Esophagus muscularis mucosa (tissue), 4 donors: ENCODE measurements at places on chromosomes 11 and 22. TPM values are rescaled to one million over a fixed set of nuclear protein-coding genes. Genes with fewer than 3 reads are reported as not detected.

The FOLR3 gene
- 0.83 TPM for total RNA-seq

The TRIM64C gene
- total RNA-seq: not detected

- H3K27ac ChIP-seq: no peak overlapping the region
- no peaks in the 10 kb centered on the region for H3K36me3 ChIP-seq
- no peaks in the 10 kb centered on the region for H3K27me3 ChIP-seq
- no peaks in the 10 kb centered on the region for H3K4me1 ChIP-seq
Measured at GRCh38 chr11:122375687-122376399, 259.8 kb upstream of the BLID start.

The TMEM41B gene
- total RNA-seq: 18.7 TPM

The CCDC81 gene
- total RNA-seq: 0.50 TPM

The SYT12 gene
- total RNA-seq: 0.13 TPM

DNA sequence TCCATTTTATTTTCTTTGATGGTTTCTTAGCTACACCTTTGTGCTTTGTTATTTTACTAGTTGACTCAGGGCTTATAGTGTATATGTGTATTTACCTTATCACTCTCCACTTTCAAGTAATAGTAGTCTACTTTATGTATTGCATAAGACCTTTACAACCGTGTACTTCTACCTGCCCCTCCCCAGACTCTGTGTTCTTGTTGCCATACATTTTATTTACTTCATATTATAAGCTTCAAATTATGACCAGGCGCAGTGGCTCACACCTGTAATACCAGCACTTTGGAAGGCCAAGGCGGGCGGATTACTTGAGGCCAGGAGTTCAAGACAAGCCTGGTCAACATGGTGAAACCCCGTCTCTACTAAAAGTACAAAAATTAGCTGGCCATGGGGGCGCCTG is 28.2 kb upstream of the CTSD start:
- H3K4me3 ChIP-seq: no peak overlapping the region
- no peaks in the 10 kb centered on the region for H3K36me3 ChIP-seq
- no peaks in the 10 kb centered on the region for H3K4me1 ChIP-seq
- H3K27me3 ChIP-seq: no peaks in the 10 kb centered on the region

The GLYATL2 gene
- total RNA-seq: not detected

GRCh38 chr11:95608093-95608492 is 181.5 kb downstream of the FAM76B start:
- no peaks in the 10 kb centered on the region for H3K36me3 ChIP-seq
- no peak for DNase-seq
- H3K4me1 ChIP-seq: no peaks in the 10 kb centered on the region
- no peaks in the 10 kb centered on the region for H3K27me3 ChIP-seq
- H3K27ac ChIP-seq: no peak overlapping the region

GRCh38 chr11:27209562-27210005 is 153.4 kb downstream of the CCDC34 start:
- no peak for DNase-seq
- H3K36me3 ChIP-seq: no peaks in the 10 kb centered on the region
- no peaks in the 10 kb centered on the region for H3K27me3 ChIP-seq
- H3K27ac ChIP-seq: no peak overlapping the region
- H3K4me3 ChIP-seq: no peak overlapping the region

The SPI1 gene
- 34.6 TPM for total RNA-seq

GRCh38 chr11:7512525-7513233 is 1.1 kb upstream of the PPFIBP2 start:
- H3K27ac ChIP-seq: peak overlapping the region; percentile 77
- peak; percentile 97 for DNase-seq
- no peaks in the 10 kb centered on the region for H3K27me3 ChIP-seq
- no peaks in the 10 kb centered on the region for H3K36me3 ChIP-seq

The CLMP gene
- total RNA-seq: 210 TPM

The CEND1 gene
- total RNA-seq: 0.42 TPM

- no peaks in the 10 kb centered on the region for H3K36me3 ChIP-seq
- peaks cover 13% of the 10 kb centered on the region for H3K27me3 ChIP-seq
- DNase-seq: no peak
- no peak overlapping the region for H3K27ac ChIP-seq
Measured at GRCh38 chr11:15006139-15006759, 34.1 kb upstream of the CALCA start.

DNA sequence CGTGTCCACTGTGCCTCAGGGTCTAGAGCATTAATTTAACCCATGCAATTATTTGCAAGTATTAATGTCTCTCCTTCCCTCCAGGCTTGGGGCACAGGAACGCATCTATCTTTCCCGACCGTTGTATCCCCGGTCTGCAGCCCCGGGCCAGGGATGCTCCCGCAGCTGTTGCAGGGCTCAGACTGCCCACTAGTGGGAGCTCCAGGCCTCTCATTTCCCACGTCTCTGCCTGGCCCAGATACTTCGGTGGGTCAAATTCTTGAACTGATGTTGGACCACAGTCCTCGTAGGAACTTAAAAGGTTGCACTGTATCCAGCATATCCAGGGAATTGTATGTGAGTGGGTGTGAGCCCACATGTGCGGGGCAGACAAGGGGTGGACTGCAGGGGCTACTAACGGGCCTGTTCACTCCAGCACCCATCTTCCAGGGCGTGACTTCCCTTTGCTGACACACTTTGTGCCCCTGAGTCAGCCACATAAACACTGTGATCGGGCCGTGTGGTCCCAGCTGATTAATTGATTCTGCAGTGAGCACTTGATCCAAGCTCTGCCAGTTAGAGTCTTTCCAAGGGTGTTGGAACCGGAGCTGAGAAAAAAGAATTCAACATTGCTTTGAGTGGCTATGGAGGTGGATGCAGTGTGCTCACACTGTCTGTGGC is 451.3 kb downstream of the TBC1D22A start:
- no peaks in the 10 kb centered on the region for H3K4me1 ChIP-seq
- DNase-seq: no peak
- no peaks in the 10 kb centered on the region for H3K36me3 ChIP-seq
- H3K4me3 ChIP-seq: no peak overlapping the region

DNA sequence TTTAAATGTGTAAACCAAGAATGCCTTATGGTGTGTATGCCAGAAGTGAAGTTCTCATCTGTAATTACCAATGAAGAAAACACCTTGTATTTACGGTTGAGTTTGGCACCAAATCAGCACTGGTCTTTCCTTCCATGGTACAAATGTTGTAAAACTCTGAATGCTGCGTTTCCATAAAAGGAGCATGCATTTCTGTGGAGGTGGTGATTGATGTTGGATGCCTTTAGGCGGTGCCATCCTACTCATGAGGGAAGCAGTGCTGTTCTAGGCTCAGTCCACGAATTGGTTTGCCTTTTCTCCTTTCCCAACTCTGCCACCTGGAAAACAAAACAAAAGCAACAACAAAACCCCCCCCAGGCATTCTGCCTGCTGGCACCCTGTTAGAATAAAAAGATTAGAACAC is 124.4 kb downstream of the TEAD1 start:
- no peaks in the 10 kb centered on the region for H3K36me3 ChIP-seq
- no peak overlapping the region for H3K4me3 ChIP-seq
- no peak for DNase-seq
- peaks cover 44% of the 10 kb centered on the region for H3K4me1 ChIP-seq
- H3K27me3 ChIP-seq: no peaks in the 10 kb centered on the region
- peak overlapping the region; percentile 50 for H3K27ac ChIP-seq

DNA sequence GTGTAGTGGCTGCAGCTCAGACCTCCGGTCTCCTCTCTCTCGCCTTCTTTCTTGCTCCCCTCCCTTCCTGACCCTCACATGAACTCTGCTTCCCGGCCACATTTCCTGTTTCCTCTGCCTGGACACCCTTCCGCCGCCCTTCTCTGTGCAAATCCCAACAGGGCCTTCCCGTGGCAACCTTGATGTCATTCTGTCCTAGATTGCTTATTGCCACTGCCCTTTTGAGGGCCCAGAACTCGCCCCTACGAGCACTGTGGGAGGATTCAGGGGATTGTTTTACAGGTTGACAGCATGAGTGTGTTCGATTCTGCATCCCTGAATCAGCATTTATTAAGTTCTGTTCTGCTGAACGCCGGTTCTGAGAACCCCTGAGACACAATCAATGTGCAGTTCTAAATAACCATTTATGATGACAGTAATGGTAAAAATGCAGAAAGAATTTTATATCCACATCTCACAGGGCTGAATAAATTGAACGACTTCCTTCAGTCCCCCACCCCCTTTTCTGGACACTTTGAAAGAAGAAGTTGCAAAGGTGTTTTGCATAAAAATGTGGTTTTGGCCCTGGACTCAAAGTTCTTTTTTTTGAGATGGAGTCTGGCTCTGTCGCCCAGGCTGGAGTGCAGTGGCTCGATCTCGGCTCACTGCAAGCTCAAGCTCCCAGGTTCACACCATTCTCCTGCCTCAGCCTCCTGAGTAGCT is 6.4 kb downstream of the BATF2 start:
- H3K4me3 ChIP-seq: peak overlapping the region; percentile 26
- peaks cover 25% of the 10 kb centered on the region for H3K4me1 ChIP-seq
- no peaks in the 10 kb centered on the region for H3K27me3 ChIP-seq
- no peak for DNase-seq
- H3K27ac ChIP-seq: peak overlapping the region; percentile 47

GRCh38 chr11:65575568-65576231 is at the start of gene EHBP1L1:
Gene EHBP1L1, plus strand, starts transcription at chr11:65576053. Its CDS starts 250 bp downstream, at chr11:65576303.
- H3K4me1 ChIP-seq: peaks cover 78% of the 10 kb centered on the region
- no peaks in the 10 kb centered on the region for H3K27me3 ChIP-seq
- peak within 1 kb of the TSS; percentile 97 for H3K27ac ChIP-seq
- peak within 1 kb of the TSS; percentile 94 for H3K4me3 ChIP-seq

DNA sequence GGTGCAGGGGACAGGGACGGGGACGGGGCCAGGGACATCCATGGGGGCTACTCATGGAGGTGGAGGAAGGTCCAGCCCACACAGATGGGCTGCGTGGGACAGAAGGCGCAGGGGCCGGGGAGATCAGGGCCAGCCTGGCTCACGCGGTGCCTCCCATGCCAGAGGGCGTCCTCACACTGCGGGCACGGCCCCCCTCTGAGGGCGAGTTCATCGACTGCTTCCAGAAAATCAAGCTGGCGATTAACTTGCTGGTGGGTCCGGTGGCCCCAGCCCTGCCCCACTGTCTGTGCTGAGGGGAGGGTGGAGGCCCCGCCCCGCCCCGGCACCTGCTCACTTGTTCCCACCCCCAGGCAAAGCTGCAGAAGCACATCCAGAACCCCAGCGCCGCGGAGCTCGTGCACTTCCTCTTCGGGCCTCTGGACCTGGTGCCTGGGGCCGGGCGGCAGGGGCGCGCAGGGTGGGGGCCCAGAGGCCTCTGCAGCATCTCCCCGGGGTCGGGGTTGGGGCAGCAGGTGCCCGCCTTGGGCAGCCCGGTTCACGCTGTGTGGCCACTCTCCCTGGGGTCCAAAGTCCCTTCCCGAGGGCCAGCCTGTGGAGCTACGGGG is 15.8 kb downstream of the EPS8L2 start:
- H3K27me3 ChIP-seq: peaks cover 47% of the 10 kb centered on the region
- no peak overlapping the region for H3K4me3 ChIP-seq
- H3K27ac ChIP-seq: no peak overlapping the region
- H3K36me3 ChIP-seq: no peaks in the 10 kb centered on the region
- peaks cover 40% of the 10 kb centered on the region for H3K4me1 ChIP-seq
- DNase-seq: no peak

DNA sequence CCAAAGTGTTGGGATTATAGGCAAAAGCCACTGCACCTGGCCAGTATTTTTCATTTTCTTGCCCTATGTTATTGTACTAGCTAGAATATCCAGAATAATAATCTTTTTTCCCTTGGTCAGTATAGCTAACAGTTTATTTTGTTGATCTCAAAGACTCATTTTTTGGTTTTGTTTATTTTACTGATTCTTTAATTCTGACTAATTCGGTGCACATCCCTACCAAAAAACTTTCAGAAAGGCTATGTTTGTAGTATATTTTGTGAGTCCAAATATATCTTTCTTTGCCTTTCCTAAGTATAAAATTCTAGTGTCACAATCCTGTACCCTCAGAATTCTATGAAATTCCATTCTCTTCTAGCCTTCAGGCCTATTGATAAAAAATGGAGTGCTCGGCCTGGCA is 84.3 kb downstream of the PHF21A start:
- no peak overlapping the region for H3K4me3 ChIP-seq
- H3K27ac ChIP-seq: no peak overlapping the region
- peaks cover 13% of the 10 kb centered on the region for H3K4me1 ChIP-seq
- no peaks in the 10 kb centered on the region for H3K36me3 ChIP-seq
- H3K27me3 ChIP-seq: no peaks in the 10 kb centered on the region
- no peak for DNase-seq

DNA sequence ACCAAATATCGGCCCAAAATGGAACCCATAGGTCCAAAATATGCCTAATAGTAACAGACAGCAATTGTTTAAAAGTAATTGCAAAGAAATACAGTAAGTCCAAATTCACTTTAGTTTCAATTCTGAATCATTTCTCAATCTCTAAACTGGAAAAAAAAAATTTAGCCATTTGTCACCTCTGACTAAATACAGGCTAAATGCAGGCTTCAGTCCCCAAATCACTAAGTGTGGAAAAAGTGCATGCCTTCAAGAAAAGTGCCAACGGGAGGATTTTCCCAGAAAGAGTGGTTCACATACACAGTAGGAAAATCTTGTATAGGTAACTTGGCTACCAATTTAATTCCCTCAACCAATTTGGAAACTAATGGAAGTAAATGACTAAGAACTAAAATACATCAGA is 35.7 kb downstream of the SIK3 start:
- H3K27me3 ChIP-seq: no peaks in the 10 kb centered on the region
- DNase-seq: no peak
- H3K27ac ChIP-seq: no peak overlapping the region
- H3K4me1 ChIP-seq: peaks cover 60% of the 10 kb centered on the region
- no peak overlapping the region for H3K4me3 ChIP-seq

GRCh38 chr11:13152736-13153541 is 124.7 kb upstream of the BMAL1 start:
- DNase-seq: no peak
- H3K4me3 ChIP-seq: no peak overlapping the region
- no peak overlapping the region for H3K27ac ChIP-seq

- H3K4me3 ChIP-seq: no peak overlapping the region
- no peaks in the 10 kb centered on the region for H3K36me3 ChIP-seq
- H3K27ac ChIP-seq: no peak overlapping the region
Measured at GRCh38 chr22:36569999-36570398, 41.0 kb upstream of the EIF3D start.

- H3K36me3 ChIP-seq: no peaks in the 10 kb centered on the region
- H3K27me3 ChIP-seq: peaks cover 9% of the 10 kb centered on the region
- no peak overlapping the region for H3K27ac ChIP-seq
Measured at GRCh38 chr22:49269371-49269770, 558.3 kb downstream of the BRD1 start.

DNA sequence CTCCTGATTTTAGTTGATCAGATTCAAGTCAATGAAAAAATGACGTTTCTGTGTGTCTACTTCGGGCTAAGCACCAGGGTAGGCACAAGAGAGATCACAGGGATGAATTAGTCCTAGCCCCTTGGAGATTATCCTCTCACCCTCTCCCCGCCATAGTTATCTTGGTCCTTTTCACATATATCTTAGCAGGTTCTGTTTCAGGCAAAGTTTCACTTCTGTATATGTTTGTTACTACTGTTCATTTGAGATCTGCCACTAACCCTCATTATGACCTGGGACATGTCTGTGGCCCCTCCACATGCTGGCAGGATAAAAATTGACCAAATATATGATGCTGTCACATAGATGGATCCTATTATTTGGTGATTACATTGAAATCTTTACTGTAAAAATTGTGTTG is 186.1 kb downstream of the AASDHPPT start:
- no peaks in the 10 kb centered on the region for H3K4me1 ChIP-seq
- no peak overlapping the region for H3K27ac ChIP-seq
- H3K27me3 ChIP-seq: no peaks in the 10 kb centered on the region
- H3K4me3 ChIP-seq: no peak overlapping the region

GRCh38 chr22:37267135-37267587 is 15.1 kb upstream of the CYTH4 start:
- no peaks in the 10 kb centered on the region for H3K36me3 ChIP-seq
- peak overlapping the region; percentile 40 for H3K4me3 ChIP-seq
- H3K4me1 ChIP-seq: peaks cover 8% of the 10 kb centered on the region
- H3K27ac ChIP-seq: no peak overlapping the region
- H3K27me3 ChIP-seq: no peaks in the 10 kb centered on the region

The LARGE1 gene
- 48.4 TPM for total RNA-seq

The A4GALT gene
- 79.8 TPM for total RNA-seq

The PNPLA3 gene
- total RNA-seq: 0.39 TPM
